ENCODE measurements at places on chromosomes 1 and 21.

DNA sequence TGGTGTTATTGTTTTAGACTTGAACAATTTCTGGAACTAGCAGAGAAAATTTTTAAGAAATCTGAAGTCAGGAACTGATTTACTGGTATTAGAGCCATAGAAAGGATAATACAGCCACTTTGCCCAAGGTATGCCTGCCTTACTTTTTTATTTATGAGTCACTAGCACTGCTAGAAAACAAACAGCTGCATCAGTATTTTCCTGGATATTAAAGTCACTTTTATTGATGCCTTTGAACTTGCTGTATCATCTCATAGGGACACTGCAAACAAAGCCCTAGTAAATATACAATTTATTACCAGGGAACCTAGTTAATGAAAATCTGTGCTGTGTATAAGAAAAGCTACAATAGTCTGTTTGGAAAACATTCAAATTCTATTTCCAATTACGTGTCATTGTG, 490.8 kb upstream of the TMPRSS15 start:
- DNase-seq, result no peak

- DNase-seq, result no peak
Measured at GRCh38 chr1:178953538-178954324, 72.0 kb upstream of the FAM20B start.

DNA sequence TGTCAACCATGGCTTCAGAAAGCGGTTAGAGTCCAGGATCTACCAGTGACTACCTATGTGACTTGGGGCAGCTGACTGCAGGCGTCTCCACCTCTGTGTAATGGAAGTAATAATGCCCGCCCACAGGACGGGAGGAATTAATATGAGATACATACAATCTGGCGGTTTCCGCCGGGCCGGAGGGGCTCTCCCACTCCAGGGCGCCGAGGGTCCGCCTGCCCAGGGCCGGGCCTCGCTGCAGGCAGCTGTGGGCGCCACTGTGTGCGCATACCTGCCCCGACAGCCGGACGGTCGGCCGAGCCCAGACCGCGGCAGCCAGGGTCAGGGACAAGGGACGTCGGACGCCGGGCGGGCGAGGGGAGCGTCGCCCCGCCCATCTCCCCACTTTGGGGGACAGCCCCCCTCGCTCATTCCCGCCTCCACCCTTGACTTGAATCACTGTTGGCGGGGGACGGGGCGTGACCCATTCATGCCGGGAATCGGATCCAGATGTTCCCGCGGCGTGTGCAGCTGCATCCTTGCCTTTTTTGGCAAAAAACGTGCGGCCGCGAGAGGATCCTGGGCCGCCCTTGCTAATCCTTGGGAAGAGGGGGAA, 6.0 kb upstream of the SF3A3 start:
- no peak for DNase-seq

DNA sequence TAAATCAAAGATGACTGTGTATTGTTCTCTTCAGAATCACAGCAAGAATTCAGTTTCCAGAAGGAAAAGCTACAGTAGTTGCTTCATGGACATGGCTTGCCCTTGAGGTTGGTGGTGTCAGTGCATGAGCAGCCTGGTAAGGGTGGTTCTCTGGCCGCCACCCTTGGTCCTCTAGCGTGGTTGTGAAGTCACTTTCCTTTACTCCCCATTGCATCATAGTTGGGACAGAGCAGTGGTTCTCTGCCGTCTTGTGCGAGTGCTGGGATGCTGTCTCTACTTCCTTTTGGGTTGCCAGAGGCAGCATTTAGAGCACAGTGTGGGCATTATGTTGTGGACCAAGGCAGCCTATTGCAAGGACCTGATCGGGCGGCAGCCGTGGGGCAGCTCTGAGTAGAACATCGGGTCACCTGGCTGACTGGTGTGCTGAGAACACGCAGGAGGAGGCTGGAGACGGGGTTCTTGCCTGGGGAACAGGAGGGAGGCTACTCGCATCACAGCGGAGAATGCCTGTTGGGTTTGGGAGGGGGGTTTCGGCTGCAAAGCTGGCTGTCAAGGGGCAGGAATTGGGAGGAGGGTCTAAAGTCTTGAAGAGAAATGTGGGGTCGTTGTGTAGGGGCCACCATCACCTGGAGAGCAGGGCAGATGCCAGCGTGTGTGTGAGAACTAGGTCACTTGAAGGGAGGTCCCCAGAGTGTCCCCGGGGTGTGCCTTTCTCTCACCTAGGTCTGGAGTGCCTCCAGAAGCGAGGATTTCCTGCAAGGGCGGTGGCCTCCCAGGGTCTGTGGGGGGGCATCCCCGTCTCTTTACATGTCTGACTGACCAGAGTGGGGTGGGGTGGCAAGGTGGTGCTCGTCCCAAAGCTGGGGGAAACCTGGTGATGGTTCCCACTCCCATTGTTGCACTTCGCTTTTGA, 6.3 kb downstream of the ARF1 start:
- no peak for DNase-seq

GRCh38 chr1:12167493-12168429, 970 bp downstream of the TNFRSF1B start:
- DNase-seq, result no peak

DNA sequence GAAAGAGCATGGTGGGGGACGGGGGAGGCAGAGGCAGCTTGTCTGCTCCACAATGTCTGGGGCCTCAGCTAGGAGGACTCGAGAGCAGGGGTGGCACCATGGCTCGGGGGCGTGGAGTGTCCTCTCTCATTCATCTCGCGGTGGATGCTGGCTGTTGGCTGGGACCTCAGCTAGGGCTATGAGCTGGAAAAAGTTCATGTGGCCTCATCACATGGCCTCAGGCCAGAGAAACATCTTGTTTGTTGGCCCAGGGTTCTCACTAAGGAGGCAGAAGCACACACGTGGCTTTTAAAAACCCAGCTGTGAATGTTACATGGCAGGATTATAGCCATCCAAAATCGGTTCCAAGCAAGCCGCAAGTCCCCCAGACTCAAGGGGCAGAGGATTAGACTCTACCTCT, 6.2 kb upstream of the CENPS start:
- no peak for DNase-seq

GRCh38 chr1:44012404-44012803, 18.9 kb downstream of the SLC6A9 start:
- DNase-seq, result no peak

GRCh38 chr1:3430406-3430805, 24.1 kb upstream of the ARHGEF16 start:
- no peak for DNase-seq

DNA sequence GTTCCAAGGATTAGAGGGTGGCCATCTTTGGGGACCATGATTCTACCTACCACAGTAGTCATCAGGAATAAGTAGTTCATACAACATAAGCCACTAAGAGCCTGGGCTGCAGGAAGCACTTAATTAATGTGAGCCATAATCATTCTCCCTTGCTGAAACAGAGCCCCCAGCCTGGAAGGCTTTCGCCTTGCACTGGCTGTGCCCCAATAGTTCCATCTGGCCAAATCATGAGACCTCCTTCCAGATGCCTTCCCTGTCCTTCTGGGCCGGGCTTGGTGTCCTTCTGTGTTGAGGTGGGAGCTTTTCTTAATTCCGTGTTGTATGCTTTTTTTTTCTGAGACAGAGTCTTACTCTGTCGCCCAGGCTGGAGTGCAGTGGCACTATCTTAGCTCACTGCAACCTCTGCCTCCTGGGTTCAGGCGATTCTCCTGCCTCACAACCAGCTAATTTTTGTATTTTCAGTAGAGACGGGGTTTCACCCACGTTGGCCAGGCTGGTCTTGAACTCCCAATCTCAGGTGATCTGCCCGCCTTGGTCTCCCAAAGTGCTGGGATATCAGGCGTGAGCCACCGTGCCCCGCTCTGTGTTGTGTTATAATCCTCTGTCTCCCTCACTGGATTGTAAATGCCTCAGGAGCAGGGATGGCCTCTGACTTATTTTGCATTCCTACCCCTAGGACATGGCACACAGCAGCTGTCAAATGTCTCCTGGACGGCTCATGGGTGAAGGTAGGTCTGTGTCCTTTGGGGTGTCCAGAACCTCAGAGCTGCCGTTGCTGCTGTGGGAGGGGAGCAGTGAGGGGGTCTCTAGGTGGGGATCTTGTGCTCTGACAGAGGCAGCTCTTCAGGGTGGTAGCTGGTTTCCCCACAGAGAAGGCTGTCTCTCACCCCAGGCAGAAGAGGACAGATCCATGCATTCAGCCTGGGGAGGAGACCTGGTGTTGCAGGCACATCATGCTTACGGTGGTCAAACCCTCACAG, 10.1 kb downstream of the GNG4 start:
- DNase-seq, result no peak

GRCh38 chr21:17051054-17051453, 461.8 kb upstream of the CXADR start:
- DNase-seq, result no peak

GRCh38 chr1:40743860-40744259, 39.7 kb upstream of the KCNQ4 start:
- no peak for DNase-seq

- no peak for DNase-seq
Measured at GRCh38 chr1:228225740-228226139, 17.9 kb downstream of the OBSCN start.

DNA sequence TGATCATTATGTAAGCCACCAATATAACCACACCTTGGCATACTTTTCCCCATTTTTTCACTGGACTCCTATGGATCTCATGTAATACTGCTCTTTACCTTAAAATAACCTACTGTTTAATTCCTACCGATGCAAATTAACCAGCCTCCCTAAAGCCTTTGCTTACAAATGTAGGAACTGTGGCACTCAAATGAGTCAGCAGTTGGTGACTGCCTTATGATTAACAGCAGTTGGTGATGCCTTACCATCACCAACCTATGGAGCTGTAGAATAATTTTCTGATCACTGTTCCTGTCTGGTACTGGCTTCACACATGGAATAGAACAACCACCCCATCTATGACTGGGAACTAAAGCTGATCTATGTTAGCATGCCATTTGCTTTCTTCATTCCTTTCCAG, 7.8 kb upstream of the NUDT17 start:
- DNase-seq, result no peak

DNA sequence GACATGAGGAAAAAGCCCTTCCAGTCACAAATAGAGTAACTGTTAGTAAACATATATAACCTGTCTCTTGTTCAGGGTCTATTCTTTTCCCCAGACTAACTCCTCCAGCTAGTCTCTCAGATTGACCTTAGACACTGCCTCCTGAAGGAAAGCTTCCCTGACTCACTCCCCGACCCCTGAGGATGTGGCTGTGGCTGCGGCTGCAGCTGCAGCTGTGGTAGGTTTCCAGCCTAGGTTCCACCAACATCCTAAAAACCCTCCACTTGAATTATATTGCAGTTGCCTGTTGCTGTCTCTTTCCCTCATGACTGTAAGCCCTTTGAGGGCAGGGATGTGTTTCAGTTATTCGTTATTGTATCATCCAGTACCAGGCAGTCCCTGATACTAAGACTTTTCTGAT, 132.9 kb upstream of the C1orf21 start:
- no peak for DNase-seq

GRCh38 chr1:8394456-8395321, 76.8 kb downstream of the SLC45A1 start:
- no peak for DNase-seq

GRCh38 chr1:21663951-21664805, 5.0 kb downstream of the RAP1GAP start:
- DNase-seq, result no peak

- DNase-seq, result no peak
Measured at GRCh38 chr1:115133440-115133839, 44.1 kb upstream of the TSPAN2 start.

GRCh38 chr1:64828829-64829228, 84.0 kb downstream of the RAVER2 start:
- no peak for DNase-seq

GRCh38 chr1:161074676-161075368, 5.1 kb upstream of the ARHGAP30 start:
- DNase-seq, result no peak
